ENCODE measurements at places on chromosomes 7 and 10.

DNA sequence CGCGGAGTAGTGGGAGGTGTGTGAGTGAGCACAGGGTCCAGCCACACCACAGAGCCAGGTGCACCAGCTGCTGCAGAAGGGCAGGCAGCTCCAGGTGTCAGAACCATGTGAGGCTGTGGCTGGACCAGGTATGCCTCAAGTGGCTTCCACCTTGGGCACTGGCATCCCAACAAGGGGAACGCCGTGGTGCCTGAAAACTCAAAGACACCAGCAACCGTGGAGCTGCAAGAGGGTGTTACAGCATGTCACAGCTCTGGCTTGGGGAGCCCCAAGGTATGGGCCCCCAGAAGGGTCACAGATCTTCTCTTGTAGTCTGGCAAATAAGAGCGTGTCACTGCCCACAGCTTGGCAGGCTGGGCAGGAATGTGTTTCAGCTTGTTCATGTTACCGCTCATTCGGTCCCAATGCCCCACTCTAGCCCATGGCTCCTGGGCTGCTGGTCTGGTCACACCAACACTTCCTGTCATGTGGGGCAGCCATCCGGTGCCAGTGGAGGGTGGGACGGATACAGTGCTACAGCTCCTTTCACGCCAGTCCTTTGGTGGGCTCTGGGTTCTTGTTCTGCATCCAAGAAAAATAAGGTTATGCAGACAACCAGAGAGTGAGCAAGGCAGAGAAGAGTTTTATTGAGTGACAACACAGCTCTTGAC, 29.8 kb downstream of the STRA8 start:
- no peak for DNase-seq

DNA sequence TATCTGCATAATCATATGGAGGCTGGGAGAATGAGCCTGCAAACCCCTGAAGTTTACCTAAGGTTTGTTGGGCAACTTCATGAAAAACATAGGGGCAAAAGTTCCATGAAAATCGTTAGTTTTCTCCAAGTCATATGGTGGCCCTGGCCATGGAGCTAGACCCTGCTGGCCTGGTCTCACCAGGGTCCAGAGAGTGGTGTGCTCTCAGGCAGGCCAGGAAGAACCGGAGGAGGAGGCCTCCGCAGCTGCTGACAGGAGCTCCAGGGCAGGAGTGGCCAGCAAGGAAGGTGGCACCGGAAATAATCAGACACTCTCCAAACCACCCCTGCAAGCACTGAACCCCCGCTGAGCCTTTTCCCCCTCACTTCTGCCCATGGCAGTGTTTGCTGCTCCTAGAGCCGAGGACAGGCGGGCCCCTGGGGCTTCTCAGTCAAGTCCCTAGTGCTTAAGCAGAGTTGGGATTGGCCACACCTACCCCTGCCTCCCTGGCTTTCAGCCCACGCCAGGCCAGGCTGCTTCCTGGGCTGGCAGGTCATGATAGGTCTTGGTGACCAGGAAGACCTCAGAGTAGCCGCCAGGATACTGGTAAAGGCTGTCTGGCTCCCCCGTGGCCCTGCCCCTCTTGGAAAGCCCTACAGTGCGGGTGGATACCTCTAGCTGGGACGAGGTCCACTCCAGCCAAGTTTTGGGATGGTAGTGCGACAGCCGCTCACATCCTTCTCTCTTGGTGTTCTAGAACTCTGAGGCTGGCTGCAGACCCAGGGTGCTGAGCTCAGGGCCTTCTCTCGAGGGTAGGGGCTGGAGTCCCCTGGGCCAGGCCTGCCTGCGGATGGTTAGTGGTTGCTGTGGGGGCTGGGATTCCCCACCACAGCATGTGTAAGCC, 242.8 kb downstream of the MGMT start:
- DNase-seq, result no peak

DNA sequence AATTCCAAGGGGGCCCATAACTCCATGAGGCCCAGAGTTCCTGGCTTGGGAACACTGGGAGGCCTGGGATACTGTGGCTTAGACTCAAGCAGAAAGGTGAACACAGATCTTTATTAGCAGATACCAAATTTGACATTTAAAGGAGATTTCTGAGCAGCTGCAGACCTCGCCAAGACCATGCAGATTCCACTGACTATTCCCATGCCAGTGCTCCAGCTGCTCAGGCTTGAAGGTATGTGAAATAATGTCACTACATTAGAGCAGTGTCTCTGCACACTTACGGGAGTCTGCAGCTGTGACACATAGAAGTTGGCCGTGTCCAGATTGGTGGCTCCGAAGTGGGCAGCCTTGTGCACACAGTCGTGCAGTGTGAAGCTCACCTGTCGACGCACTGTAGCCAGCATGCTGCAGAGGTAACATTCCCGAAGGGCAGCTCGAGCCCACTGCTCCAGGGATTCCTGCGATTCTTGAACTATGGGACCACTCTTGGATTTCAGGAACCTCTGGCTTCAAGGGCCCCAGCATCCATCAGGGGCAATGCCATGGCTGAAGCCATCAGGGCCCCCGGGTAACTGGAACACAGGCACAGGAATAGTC, 46.1 kb downstream of the SEPTIN7 start:
- no peak for DNase-seq

DNA sequence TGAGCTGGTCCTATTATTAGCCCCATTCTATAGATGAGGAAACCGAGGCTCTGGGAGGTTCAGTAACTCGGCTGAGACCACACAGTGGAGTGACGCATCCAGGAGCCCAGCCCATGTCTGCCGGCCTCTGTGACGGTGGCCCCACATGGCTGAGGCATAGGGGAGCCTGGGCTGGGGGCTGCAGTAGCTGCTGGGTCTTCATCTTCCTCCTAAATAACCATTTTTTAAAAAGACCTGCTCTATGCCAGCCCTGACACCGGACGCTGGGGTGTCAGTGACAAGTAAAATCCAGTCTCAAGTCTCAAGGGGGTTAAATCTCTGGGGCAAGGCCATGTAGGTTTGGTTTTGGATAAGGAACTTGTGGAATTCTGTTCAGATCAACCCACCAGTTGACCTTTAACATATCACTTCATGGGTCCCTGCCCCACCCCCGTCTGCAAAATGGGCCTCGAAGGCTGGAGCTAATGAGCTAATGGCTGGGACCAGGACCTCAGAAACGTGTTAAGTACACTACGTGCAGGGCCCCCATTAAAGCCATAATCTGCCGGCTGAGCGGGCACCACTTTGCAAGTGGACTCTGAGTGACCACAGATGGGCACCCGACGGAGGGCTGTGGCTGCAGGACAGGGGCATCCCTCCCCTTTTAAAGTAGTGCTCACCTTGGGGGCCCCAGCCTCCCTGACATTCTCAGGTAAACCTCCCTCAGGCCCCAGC, 136.5 kb upstream of the UNC5B start:
- no peak for DNase-seq

DNA sequence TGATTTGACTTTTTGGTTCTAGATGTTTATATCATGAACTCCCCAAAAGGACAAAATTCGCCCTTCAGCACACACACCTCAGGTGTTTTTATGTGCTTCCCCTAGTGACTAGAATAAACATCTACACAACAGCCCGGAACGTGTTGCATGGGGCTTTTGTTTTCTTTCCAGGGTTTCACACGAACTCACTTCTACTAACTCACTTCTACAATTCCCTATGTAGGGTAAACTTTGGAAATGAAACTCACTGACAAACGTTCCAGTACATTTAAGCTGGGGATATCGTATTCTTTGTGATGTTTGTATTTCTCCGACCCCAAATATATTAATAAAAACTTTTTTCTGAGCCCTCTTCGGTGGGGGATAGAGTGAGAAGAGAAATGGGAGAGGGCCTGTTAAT, 1.4 kb downstream of the TRA2A start:
- DNase-seq, result peak; percentile 33

Data from AG20443 (cell line).